Suppressor macrophage treated with lipopolysaccharide for 4 hours (primary cell): ENCODE measurements at places on chromosomes 2 and 18.

- no peak for DNase-seq
Observed at GRCh38 chr18:22466608-22467395, 49.1 kb upstream of the CTAGE1 start.

DNA sequence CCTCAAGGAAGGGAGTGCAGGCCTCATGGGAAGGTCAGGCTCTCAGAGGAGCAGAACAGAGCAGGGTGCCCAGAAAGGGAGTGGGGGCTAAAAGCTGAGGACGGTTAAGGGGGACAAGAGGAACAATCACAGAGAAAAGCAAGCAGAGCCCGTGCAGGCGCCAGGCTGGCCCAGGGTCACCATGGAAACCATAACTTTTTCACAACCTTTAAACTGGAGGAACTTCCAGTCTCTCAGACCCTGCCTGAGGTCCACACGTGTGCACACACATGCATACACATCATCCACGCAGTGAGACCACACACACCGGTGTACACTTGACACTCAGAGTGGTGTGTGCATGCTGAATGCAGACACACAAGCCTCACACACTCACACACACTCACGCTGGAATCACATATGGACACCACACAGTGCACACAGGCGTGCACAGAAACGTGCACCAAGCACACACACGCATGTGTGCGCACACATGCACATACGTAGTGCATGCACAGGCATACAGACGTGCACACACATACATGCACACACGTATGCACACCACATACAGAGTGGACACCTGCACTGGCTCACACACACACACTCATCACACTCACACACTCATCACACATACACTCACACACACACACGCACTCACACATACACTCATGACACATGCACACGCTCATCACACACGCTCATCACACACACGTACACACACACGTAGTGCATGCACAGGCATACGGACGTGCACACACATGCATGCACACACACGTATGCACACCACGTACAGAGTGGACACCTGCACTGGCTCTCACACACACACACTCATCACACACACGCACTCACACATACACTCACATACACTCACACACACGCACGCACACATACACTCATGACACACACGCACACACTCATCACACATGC, 37.2 kb upstream of the SNED1 start:
- DNase-seq, result peak; percentile 22

- DNase-seq, result no peak
Observed at GRCh38 chr2:215423928-215424540, 11.8 kb downstream of the FN1 start.

GRCh38 chr2:14826518-14826917, 194.0 kb downstream of the LRATD1 start:
- DNase-seq, result no peak

- no peak for DNase-seq
Observed at GRCh38 chr2:26349690-26350089, 3.1 kb upstream of the ADGRF3 start.
